ENCODE measurements at places on chromosomes 4 and X.

- DNase-seq: no peak
Observed at GRCh38 chrX:24175276-24175675, 25.7 kb downstream of the ZFX start.

DNA sequence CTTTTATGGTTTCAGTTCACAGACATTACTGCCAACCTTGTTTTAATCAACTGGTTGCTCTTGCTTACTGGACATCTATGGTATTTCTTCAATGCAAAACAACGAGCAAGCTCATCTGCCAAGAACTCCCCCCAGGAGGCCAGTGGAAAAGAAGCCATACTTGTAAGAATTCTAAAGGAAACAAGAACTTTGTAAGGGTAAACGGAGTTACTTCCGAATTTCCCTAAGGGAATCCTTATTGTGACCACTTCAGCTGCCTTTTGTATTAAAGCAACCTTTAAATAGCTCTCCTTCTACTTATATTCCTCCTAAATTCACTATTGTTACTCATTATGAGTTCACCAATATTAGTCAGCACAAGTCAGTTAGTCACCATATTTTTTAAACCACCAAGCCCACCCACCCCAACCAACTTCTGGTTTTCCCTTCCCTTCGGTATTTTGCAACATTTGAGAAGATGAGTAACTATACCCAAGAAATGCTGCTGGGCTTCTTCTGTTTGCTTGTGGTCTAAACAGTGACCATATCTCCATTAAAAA, 602.8 kb upstream of the DIPK2B start:
- DNase-seq: no peak

- DNase-seq: peak; percentile 37
Observed at GRCh38 chr4:73127839-73128453, 58.4 kb upstream of the COX18 start.

DNA sequence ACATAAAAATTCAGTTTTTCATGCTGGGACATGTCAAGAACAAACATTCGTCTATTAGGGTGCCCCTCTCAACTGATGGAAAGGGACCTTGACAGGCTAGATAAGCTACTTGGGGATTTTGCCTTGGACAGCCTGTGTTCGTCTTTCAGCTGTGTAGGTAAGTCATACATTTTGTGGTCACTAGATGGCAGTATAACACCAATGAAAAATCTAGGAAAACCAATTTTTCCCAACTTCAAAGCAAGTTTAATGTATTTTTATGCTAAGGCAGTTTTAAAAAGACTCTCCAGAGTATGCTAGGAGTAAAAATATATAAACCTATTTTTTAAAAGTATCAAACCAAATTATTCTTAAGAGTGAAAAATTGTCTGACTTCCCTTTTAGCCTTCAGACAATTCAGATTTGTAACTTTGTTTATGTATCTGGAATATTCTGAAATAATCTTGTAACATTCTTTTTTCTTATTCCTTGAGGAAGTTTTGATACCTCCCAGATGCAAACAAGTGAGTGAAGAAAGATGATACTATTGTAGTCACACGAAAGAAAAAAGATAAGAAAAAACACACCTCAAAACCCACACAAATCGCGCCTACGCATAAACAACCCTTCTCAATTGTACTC, 158.3 kb downstream of the CPE start:
- peak; percentile 78 for DNase-seq

GRCh38 chrX:39911278-39911897, 186.4 kb downstream of the BCOR start:
- no peak for DNase-seq

GRCh38 chrX:25039036-25039435, 23.3 kb upstream of the ARX start:
- no peak for DNase-seq

- DNase-seq: no peak
Observed at GRCh38 chrX:21276736-21277433, 97.3 kb upstream of the CNKSR2 start.

GRCh38 chr4:103415801-103416200, 217.7 kb upstream of the CENPE start:
- no peak for DNase-seq

DNA sequence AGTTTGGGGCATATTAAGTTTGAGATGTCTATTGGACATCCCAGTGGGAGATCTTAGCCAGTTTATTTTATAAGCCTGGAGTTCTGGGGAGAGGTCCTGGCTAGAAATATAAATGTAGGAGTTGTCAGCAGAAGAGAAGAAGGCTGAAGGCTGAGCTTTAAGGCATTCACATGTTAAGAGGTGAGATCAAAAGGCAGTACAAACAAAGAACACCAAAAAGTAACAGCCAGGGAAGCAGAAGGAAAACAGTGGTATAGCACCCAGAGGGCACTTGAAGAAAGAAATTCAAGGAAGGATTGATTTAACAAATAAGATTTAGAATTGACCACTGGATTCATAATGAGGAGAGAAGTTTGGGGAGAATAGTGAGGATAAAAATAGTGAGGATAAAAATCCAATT, 141.2 kb upstream of the ATOH1 start:
- DNase-seq: no peak

DNA sequence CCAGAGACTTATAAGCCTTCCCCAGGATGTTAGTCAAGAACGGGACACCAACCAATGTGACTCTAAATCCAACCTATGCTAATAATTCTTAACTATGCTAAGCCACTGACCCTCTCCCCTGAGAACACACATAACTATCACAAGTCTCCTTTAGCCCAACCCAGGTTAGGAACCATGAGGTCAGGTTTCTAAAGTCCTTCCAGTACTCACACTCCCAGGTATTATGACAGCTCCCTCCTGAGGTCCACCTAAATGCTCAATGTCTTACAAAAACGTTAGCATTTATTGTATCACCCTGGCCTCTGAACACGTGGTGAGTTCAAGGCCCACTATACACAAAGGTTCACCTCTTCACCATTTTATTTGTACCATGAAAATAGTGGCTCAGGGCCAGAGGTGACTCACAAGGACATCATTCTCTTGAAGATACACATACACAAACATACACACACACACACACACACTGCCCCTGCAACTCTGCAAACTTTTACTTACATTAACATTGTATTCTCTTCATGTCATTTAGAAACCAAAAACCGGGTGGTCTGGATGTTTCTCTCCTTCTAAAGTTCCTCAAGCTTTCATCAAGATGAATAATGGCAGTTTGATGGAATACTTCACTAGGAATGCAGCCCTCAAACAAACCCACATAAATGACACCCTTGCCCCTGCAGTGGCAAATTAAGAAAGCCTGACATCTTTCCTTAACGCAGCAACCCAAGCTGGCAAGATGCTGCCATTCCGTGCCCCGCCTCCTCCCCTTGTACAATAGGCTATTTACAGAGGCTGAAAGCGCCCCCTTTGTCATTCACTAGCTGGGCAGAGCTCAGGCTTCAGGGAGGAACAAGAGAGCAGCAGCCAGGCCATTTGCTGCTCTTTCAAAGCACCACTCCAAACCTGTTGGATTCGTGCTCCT, 17.7 kb downstream of the ACSL1 start:
- DNase-seq: peak; percentile 83

- DNase-seq: no peak
Observed at GRCh38 chr4:6467600-6467999, 4.8 kb downstream of the PPP2R2C start.

- DNase-seq: no peak
Observed at GRCh38 chr4:176262243-176262642, 6.8 kb downstream of the ASB5 start.

DNA sequence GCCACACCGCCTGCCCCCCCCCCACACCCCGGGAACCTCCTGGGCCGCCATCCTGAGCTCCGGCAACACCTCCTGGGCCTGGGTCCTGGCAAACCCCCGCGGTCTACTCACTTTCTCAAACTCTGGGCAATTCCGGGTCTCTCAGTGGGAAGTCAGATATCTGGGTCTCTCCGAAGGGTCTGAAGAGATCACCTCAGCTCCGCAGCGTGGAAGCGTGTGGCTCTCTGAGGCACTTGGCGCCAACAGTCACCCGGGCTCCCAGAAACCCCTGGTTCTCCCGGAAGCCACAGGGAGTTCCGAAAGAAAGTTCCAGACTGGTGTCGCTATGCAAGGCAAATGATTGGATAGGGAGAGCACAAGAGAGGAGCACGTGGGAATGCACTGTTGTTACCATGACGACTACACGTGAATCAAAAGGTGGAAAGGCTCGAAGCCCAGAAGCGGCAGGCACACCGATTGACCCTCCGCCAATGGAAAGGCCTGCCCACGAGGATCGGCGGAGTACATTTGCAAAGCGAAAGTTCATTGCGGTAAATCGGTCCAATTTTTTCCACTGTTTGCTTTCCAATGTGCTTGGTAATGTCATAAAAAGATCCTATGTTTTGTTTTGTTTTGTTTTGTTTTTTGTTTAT, at the start of gene PNMA6E:
Gene PNMA6E (minus strand): TSS at position 218 of the 632 bp plus-strand sequence. CDS start 2,501 bp downstream, outside the sequence.
- no peak for DNase-seq

DNA sequence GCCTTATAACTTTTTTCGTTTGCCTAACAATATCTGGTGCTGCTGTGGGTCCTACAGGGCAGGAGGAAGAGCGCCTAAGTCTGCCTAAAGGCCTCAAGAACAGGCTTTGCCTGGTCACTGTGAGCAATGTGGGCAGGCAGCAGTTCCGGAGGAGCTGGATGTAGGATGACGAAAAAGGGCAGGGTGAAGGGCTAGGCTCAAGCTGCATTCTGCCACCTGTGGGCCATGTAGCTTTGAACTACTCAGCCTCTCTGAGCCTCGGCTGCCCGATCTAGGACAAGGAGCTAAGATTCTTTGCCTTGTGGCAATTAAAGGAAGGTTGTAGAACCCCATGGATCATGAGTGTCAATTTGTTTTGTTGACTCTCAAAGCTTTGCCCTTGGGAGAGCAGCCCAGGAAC, 57.1 kb upstream of the MAMLD1 start:
- DNase-seq: no peak

- DNase-seq: peak; percentile 27
Observed at GRCh38 chrX:108701633-108702032, 34.7 kb downstream of the IRS4 start.

DNA sequence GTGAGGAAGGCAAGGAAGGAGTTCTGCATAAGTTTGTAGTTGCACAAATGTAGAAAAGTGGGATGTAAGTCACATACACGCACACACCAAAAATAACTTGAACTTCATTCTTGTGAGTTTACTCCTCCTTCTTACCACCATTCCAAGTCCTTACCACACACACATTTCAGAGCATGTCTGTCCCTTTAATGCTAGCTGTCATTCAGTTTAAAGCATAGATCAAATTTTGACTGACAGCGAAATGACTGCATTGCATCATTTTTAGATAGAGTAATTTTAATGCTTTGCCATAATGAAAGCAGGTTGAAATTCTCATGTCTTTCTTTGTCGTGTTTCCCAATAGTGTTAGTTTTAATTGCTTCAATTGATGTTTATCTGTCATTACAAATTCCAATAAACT, 629.6 kb upstream of the HTR2C start:
- no peak for DNase-seq

DNA sequence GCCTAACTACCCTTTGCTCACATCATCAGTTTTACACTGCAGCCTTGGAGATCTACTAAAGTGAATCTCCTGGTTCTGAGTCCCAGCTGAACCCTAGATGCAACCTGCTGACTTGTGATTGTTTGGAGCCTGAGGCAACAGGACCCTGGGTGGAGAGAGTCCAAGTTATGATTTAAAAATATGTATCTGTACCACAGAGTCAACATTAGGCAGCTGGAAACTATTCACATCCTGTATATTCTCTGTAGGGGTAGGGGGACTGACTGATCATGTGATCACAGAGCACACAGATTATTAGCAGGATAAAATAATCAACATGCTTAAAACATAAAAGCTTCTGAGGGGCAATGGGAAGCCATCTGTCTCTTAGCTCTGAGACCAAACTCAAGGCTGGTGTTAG, 52.1 kb downstream of the CT47B1 start:
- no peak for DNase-seq

DNA sequence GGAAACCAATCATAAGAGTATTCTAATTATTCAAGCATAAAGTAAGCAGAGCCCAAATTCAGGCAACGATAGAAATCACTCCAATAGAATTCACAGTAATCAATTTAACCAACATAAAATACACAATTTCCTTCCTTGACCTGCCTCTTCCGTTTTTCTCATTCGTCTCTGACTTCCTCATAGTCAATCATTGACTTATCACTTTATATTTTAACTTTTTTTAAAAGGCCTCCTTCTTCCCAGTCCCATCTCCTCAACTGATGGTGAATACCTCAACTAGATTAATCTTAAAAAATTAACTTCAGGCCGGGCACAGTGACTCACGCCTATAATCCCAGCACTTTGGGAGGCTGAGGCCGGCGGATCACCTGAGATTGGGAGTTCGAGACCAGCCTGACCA, 13.3 kb downstream of the CNOT6L start:
- no peak for DNase-seq

GRCh38 chrX:8147226-8147625, 23.8 kb downstream of the VCX2 start:
- DNase-seq: no peak

GRCh38 chrX:152079768-152080167, 58.6 kb downstream of the MAGEA10 start:
- no peak for DNase-seq

DNA sequence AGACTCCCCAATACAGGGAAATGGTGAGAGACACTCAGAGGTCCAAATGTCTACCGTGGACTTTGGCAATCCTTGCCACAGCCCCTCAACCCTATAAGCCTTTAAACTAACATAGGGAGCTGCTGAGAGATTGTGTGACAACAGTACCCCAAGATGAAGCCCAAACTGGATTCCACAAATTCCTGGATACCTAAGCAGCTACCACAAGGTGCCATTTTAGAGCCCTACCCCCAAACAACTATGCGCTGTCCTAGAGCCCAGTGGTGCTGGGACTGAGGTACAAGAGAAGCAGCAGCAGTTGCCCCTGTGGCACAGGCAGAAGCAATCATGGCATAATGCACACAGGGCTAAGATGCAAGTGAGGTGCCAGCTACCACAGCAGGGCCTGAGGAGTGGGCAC, 2.7 kb upstream of the TMPRSS11F start:
- no peak for DNase-seq

- no peak for DNase-seq
Observed at GRCh38 chr4:3658530-3658913, 107.7 kb upstream of the ADRA2C start.

- DNase-seq: no peak
Observed at GRCh38 chr4:163815776-163816175, 321.3 kb downstream of the TMA16 start.

DNA sequence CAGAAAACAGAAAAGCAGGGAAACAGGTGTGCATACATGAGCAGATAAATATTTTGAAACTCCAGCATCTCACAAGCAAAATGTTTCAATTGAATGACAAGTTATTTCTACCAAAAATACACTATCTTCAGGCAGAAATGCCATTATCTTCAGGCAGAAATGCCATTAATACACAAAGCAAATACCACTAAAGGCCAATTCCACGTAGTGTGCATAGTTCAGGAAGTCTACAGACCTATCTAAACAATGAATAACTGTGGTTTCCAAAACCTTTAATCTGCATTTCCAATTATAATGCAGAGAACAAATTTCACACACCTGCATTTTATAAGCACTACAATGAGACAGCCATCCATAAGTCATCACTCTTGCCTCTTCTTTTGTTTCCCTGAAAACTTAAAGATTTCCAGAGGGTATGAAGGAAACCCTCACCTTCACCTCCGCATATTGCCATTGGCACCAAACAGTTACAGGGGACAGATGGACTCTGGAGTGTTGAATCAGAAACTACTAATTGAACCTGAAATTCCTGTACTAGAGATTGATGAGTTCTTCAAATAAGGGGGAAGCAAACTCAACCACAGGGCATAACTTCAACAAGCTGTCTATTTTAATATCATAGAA, 179.0 kb downstream of the PDGFC start:
- no peak for DNase-seq
